ENCODE measurements at places on chromosomes 1 and 21.
A peak's percentile ranks its signal among the peaks of the same experiment; 100 is the strongest.

- DNase-seq = peak; percentile 66
These were observed 8.7 kb upstream of the PIK3C2B start for GRCh38 chr1:204503122-204503912.

GRCh38 chr1:89606227-89606980, 26.5 kb upstream of the LRRC8C start:
- no peak for DNase-seq

- no peak for DNase-seq
These were observed 223.7 kb upstream of the CSF3R start for GRCh38 chr1:36706416-36706815.

DNA sequence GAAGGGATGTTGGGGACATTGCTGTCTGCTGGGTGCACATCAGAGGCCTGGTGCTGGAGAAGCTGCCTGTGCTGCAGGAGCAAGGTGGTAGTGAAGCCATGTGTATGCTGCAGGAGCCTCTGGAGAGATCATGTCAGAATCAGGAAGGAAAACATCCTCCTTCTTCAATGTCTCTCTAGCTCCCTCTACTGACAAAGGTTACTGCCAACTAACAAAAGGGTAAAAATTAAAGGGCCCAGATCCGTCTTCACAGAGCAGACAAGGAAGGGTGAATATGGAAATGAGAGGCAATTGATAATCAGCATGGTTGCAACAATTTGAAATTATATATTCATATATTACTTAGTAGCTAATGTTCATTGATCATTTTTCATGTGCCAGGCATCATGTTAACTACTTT, 32.2 kb downstream of the FAM177B start:
- DNase-seq = no peak

- DNase-seq = no peak
These were observed 45.3 kb downstream of the NDC1 start for GRCh38 chr1:53792806-53793205.

DNA sequence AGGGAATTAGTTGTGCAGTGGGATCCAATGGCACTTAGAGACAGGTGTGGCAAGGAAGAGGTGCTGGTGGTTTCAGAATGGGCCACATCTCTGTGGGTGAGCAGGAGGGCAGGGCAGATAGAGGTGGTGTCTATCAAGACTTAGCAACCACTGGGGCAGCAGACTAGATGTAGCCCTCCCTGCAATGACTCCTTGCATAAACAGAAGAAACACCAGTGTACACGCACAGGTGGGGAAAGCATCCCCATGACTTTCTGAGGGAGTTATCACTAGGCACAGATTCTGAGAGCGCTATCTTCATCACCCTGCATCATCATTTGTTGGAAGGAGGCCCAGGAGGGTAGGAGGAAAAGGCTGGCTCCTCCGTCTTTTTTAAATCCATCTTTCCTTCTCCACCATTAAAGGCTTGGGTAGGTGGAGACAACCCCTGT, 58.4 kb downstream of the PLXNA2 start:
- DNase-seq = no peak

DNA sequence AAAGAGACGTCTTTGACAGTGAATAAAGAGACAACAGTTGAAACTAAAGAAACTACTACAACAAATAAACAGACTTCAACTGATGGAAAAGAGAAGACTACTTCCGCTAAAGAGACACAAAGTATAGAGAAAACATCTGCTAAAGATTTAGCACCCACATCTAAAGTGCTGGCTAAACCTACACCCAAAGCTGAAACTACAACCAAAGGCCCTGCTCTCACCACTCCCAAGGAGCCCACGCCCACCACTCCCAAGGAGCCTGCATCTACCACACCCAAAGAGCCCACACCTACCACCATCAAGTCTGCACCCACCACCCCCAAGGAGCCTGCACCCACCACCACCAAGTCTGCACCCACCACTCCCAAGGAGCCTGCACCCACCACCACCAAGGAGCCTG, 68.5 kb downstream of the TPR start:
- DNase-seq = no peak

DNA sequence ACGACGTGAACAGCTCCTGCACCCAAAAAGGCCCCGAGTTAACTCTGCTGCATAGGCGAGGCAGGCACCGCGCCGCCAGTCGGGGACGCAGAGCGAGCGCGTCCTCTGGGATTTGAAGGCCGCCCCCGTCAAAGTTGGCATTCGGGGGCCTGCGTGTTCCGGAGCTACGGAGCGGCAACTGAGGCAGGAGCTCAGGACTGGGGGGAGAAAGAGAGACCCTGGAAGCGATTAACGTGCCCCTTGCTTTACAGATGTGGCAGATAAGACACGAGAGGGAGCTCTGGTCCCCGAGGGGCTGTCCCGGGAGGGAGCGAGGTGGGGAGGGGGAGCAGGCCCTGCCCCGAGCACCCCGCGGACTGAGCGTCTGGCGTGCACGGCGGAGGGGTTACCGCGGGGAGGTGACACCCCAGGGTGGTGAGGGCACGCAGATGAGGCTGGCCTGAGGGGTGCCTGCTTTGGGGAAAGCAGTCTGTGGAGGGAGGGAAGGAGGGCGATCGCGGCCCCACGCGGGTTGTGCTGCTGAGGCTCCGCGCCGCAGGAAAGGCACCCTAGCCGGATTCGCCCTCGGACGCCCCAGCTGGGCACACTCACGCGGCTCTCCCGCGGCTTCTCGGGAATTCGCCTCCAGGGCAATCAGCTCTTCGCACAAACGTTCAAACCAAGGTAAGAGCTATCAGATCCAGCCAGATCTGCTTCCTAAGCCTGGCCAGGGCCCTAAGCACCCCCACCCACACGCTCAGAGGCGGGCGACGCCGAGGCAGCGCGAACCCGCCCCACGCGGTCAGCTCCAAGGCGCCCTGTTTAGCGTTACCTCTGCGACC, 26.5 kb downstream of the ACTA1 start:
- DNase-seq = peak; percentile 15

DNA sequence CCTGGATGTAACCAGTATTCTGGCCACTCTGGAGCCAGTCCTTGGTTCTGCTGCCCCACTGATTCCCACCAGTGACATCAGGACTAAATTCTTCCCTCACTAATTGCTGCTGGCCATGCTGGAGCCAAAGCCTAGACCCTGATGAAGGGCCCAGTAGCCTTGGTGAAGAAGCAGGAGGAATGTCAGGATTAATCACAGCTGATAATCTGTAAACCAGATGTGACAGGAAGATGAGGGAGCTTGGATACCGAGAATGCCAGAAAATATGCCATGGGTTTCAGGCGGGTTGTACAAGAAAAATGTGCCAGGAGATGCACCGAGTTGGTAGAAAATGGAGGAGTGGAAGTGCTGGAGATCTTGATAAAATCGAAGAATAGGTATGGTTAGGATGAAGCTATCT, 119.0 kb upstream of the PPP2R5A start:
- DNase-seq = no peak

GRCh38 chr1:77263708-77264107, 18.1 kb upstream of the AK5 start:
- no peak for DNase-seq

DNA sequence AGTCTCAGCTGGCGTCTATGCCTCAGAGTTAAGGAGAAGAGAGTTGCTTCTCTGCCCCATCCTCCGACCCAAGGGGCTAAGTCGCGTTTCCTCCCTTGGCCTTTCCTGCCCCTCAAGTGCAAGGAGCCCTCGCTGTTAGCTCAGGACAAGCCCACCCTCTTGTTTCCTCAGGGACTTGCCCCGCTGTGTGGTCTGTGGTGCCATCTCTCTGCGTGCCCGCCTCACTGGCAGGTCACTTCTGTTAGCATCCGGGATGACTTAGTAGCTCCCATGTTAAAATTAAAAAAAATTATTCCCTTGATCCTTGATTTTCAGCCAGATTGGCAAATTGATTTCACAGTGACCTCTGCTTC, 96.5 kb downstream of the PCBP3 start:
- DNase-seq = no peak

DNA sequence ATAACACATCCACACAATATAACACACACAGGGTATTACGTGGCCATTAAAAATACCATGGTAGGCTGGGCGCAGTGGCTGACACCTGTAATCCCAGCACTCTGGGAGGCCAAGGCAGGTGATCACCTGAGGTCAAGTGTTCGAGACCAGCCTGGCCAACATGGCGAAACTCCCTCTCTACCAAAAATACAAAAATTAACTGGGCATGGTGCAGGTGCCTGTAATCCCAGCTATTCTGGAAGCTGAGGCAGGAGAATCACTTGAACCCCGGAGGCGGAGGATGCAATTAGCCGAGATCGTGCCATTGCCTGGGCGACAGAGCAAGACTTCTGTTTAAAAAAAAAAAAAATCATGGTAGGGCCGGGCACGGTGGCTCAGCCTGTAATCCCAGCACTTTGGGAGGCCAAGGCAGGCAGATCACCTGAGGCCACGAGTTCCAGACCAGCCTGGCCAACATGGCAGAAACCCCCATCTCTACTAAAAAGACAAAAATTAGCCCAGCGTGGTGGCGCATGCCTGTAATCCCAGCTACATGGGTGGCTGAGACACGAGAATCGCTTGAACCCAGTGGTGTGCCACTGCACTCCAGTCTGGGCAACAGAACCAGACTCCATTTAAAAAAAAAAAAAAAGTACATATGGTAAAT, 24.1 kb upstream of the HPDL start:
- DNase-seq = no peak
